ENCODE measurements at places on chromosomes 2 and 18.

- no peak for DNase-seq
Measured at GRCh38 chr18:66226782-66227181, 377.1 kb downstream of the CDH19 start.

GRCh38 chr18:77108001-77108692 lies 24.4 kb downstream of the MBP start:
- peak; percentile 92 for DNase-seq

GRCh38 chr18:5771343-5771742 lies 124.0 kb downstream of the TMEM200C start:
- no peak for DNase-seq

DNA sequence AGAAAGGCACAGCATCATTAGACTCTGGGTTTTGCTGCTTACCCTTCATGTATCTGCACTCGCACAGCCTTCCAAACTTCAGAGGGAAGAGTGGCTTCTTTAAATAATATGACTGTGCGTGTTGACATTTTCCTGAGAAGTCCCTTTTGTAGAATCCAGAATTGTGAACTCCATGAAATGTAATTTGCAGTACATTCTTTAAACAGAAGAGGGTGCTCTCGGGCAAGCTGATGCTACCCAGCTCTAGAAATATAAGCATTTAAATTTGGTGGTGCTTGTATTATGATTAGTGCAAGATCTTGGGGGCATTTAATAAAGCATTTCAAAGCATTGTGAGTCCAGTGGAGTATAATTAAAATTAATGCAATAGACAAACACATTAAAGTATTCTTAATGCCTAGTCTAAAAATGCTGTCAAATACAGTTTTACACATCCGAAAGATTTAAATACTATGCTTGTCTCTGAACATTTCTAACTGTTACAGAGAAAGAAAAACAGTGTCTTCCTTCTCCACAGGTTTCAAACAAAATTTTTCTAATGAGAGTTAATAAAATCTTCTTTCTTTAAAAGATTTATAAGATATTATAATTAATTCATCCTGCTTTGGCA lies 17.3 kb upstream of the GTF2A1L start:
- DNase-seq: peak; percentile 62

- no peak for DNase-seq
Measured at GRCh38 chr2:28437918-28438317, 45.3 kb downstream of the FOSL2 start.
